Cardiac muscle cell (in vitro differentiated cells and primary cell): ENCODE measurements at places on chromosomes 5 and 9. TPM values are rescaled to one million over a fixed set of nuclear protein-coding genes. Genes with fewer than 3 reads are reported as not detected.

Gene TMEM250
- total RNA-seq: 29.3 and 41.6 TPM in 2 replicates

Gene SUSD3
- not detected in 2 replicates for total RNA-seq

Gene SLC34A1
- not detected in 2 replicates for total RNA-seq

DNA sequence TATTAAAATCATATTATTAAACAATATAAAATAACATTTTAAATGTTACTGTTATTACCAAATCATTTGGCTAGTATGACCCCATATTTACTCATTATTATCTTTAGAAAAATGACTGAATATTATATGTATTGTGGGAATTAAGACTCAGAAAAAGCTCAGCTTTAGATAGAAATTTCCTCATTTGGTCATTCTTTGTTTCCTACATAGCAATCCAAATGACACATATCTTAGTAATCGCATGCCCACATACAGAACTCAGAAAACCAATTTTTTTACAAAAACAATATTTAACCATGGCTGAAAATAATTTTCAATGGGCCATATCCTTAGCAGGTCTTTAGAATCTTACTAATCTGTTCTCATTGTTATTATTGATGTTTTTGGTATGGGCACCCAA, 53.8 kb upstream of the TSLP start:
- no peak for DNase-seq

GRCh38 chr5:55911784-55912653, 60.9 kb downstream of the IL31RA start:
- DNase-seq: no peak

GRCh38 chr9:128405780-128406171, 14.9 kb upstream of the CERCAM start:
- no peak for DNase-seq

GRCh38 chr5:107302441-107302840, 368.3 kb downstream of the EFNA5 start:
- no peak for DNase-seq

DNA sequence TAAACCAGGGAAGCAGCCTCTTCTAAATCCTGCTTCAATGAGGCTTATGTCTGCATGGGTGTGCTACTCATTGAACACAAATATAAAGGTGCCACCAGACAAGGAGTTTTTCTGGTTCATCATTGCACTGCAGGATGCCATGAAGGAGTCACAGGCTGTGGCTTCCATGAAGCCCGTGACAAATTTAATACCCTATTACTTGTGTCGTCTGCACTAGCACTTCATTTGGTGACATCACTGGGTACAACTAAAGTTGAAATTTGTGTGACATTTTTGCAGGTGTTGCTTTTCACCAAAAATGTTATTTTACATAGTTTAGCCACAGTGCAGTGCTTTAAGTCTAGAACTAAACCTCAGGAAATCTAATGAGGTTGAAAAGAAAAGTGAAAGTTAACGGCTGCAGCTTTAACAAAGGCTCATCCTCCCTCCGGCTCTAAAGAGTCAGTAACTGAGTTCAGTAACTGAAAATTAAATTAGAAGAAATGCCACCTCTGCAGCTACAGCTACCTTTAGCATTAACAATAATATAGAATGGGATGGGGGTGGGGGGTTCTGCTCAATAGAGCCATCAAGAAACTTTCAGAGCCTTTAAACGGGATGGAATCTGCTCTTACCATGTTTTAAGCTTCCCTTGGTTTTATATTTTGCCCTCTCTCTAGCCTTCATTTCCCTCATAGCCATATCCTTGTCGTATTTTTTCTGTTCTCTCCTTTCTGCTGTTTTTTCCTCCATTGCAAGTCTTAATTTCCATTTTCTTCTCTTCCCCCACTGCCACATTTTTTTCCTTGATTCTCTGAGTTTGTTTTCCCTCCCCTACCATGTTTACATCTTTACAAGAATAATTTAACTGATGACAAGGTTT, 233.8 kb upstream of the TMEM161B start:
- DNase-seq: no peak

GRCh38 chr5:110371725-110372041, 354.8 kb downstream of the TMEM232 start:
- no peak for DNase-seq

- DNase-seq: peak; percentile 12
Measured at GRCh38 chr5:139903795-139904565, 108.4 kb downstream of the PSD2 start.

DNA sequence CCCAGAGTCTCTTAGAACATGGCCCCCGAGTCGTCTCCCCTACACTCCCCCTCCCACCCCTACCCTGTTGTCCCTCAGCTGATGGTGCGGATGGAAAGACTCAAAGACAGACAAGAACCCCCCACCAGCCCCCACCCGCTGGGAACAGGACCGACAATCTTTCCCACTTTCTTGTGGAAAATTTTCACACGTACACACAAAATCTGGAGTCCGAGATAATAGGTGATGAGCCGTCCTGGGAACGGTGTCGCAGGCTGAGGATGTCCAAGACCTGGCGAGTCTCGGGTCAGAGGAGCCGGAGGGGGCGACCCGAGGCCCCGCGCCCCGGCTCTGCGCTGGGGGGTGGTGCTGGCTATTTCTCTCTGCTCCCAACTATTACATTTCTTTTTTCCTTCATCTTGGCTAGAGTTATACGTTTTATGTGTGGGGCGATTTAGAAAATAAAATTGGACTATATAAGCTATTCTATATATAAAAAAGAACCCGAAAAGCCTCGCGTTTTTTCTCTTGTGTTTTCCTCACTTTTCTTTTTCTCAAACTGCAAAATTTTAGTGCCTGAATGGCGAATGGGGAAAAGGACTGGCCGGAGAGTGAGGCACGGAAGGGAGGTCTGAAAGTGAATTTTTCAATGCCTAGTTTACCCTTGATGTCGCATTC, 188.8 kb downstream of the MEF2C start:
- DNase-seq: no peak

DNA sequence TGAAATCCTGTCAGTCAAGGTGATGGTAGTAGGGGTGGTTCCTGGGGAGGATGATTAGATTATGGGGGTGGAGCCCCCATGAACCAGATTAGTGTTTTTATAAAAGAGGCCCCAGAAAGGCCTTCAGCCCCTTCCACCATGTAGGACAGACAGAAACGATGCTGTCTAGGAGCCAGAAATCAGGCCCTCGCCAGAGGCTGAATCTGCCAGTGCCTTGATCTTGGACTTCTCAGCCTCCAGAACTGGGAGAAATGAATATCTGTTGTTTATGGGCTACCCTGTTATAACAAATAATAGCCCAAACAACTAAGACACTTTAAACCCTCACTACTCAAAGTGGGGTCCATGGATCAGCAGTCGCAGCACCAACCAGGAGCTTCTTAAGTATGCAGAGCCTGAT, 20.2 kb upstream of the FOXB2 start:
- DNase-seq: no peak

- no peak for DNase-seq
Measured at GRCh38 chr5:95864944-95865504, 42.5 kb upstream of the GLRX start.

GRCh38 chr9:91843623-91844148, 106.3 kb downstream of the ROR2 start:
- DNase-seq: peak; percentile 90

DNA sequence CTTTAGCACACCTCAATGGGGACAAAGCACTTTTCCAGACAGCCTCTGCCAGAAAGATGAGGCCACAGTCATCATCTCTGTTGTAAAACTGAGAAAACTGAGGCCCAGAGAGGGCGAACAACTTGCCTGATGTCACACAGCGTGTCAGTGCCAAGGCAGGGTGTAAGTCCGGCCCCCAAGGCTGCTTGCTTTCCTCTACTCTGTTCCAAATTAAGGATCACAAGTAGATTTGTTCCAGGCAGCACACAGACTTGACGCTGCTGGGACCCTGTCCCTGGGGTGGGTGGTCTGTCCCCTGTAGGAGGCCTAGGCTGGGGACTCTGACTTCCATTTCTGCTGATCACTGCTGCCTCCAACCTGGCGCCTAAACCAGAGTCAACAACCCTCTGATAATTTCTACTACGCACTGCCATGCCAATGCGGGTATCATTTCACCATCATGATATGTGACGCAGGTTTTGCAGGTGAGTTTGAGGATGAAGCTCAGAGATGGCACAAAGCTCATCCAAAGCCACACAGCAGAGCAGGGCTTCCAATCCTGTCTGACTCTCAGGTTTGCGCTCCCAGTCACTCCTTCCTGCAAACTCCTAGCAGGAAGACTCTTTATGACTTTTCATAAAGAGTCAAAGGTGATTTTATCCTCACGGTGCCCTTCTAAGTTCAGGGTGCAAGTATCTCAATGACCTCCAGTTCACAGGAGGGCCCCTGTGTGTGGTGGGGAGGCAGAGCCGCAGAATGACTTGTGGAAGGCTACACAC, 13.5 kb upstream of the RALGDS start:
- DNase-seq: no peak

GRCh38 chr9:126435105-126435504, 108.5 kb downstream of the MVB12B start:
- DNase-seq: no peak

GRCh38 chr5:149656576-149657182, 73.4 kb upstream of the PPARGC1B start:
- DNase-seq: peak; percentile 21

DNA sequence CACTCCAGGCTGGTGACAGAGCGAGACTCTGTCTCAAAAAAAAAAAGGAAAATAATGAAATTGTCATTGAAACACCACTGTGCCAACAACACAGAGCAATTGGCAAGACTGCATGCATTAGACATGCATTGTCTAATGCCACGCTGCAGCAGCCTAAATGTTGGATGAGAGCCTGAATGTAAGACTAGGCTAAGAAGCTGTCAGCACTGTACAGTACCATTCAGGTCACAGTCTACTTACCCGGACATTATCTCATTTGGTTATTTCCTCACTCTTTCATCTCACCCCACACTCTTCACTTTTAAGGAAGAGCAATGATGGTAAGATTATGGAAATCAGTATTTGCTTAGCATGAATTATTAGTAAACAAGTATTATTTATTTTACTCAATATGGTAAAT, 31.3 kb upstream of the PPP2CA start:
- DNase-seq: no peak

GRCh38 chr5:116543501-116543900, 31.1 kb downstream of the SEMA6A start:
- no peak for DNase-seq

DNA sequence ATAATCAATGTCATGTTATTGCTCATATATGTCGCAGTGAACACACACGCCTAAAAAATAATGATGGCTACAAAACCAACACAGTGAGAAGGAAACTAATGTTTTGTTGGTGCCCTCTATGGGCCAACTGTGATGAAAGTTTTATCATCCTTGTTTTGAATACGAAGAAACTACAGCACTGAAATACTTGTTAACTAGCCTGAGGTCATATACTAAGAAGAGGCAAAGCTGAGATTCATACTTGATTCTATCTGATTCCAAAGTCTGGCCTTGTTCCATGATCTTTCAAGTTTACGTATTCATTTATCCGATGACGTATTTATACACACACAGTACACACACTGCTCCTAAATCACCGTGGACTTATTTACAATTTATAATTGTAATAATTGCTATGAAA, 16.1 kb upstream of the DRD1 start:
- peak; percentile 36 for DNase-seq

DNA sequence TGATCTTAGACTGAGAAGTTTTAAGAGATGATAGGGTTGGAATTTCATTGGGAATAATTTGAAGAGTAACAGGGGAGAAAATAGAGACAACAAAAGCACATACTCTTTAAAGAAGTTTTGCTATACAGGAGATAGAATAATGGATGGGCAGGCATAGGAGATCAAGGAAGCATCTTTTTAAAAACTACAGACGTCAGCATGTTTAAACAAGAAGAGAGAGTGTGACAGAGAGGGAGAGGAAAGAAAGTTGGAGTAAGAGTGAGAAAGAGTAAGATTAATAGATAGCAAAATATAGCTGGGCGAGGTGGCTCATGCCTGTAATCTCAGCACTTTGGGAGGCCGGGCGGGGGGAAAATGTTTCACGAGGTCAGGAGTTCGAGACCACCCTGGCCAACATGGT, 5.3 kb upstream of the LVRN start:
- no peak for DNase-seq

DNA sequence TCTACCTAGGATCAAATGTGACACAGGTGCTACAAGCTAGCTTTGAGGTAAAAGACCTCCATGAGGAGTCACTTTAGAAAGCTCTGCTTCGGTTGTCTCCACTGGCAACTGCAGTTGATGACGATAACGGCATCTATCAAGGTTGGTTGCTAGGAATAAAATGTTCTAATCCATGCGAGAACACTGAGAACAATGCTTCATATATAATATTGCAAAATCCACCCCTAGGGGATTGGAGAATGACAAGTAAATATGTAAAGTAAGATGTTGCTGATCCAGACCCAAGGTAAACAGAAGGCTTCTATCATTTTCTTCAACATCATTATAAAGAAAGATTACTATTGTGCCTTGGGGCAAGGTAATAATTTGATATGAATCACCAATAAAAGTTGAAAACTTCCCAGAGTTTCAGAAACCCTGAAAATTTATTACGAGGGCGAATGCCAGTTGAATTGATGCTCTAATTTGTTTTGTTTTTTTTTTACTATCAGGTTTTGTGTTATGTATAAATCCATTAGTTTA, 1003.4 kb downstream of the CDH18 start:
- DNase-seq: no peak

DNA sequence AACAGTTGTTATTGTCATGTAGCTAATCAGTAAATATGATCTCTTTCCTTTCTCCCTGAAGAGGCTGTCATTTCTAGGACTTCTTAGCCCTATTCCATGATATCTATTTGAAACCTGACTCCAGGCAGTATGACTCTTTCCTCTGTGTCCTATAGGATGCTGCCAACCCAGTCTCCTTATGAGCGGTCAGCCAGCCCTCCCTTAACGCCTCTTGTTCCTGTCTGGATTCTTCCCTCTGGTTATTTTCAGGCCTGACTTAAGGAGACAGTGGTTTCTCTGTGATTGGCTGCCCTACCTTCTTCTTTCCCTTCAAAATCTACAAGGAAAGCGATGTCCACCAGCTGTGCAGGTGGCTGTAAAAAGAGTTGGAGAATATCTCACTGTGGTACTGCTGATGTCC, 19.4 kb upstream of the C5orf63 start:
- DNase-seq: peak; percentile 66

DNA sequence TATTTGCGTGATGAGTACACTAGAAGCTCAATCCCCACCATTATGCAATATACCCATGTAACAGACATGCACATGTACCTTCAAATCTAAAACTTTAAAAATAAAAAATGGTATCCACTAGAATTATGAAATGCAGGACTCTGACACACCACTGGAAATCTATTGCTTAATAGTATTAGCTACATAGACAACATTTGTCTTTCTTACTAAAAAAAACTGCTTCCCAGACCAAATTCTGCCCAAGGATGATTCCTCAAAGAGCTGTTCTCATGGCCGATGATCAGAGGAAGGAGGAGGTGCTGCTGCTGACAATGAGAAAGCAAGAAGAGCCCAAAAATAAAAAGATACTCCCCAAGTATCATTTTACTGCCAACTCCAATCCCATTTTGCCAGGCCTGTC, 67.2 kb downstream of the TTC39B start:
- no peak for DNase-seq
